ENCODE measurements at places on chromosomes 12 and 14.
A peak's percentile ranks its signal among the peaks of the same experiment; 100 is the strongest.

- DNase-seq = no peak
Observed at GRCh38 chr12:107554941-107555340, 130.7 kb upstream of the PWP1 start.

DNA sequence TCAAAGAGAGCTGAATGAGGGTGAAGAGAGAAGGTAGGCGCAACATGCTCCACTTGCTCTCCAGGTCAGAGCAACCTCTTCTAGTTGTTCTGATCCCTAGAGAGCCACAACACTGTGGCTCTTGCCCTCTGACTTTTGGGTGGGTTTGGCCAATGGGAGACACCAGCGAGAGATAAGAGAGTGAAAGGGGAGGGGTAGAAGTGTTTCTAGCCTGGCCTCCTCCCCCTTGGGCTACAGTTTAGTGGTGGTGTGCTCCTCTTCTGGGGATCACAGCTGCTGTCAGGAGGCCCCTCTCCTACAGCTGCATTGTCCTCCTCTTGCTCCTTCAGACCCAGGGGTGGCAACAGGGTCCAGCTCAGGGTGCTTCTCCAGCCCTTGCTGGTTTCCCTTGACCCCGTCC lies 454.8 kb downstream of the FUT8 start:
- DNase-seq = no peak

DNA sequence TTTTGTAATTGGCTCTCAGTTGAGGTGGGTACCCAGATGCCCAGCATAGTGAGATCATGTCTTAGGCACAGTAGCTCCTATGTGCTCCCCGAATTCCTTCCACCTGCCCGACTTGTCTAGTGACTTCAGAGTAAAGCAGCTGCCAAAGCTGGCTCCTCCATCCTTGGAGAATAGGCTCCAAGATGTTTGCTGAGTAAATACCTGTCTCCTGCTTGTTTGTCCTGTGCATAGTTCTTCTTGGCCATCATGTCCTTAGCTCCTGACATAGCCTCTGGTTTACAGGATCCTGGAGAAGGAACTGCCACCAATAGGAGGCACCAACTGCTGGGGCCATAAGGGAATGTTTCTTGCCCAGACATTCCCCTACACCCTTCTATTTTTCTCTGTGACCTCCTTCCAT lies 52.6 kb upstream of the CISTR start:
- DNase-seq = no peak

DNA sequence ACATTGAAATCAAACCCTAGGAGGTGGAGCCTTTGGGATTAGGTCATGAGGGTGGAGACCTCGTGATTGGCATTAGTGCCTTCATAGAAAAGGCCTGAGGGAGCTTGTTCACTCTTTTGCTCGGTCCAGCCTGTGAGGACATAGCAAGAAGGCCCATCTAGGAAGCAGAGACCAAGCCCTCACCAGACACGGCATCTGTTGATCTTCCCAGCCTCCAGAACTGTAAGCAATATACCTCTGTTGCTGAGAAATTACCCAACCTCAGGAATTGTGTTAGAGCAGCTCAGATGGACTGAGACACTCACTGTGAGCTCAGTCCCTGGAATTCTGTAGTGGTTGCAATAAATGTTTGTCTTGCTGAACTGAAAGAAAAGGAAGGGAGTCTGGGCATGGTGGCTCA lies 116.2 kb upstream of the MAP1LC3B2 start:
- DNase-seq = peak; percentile 58

- no peak for DNase-seq
Observed at GRCh38 chr12:66187036-66187435, 2.0 kb upstream of the IRAK3 start.

- DNase-seq = peak; percentile 9
Observed at GRCh38 chr12:55970775-55971174, 3.1 kb upstream of the RAB5B start.

DNA sequence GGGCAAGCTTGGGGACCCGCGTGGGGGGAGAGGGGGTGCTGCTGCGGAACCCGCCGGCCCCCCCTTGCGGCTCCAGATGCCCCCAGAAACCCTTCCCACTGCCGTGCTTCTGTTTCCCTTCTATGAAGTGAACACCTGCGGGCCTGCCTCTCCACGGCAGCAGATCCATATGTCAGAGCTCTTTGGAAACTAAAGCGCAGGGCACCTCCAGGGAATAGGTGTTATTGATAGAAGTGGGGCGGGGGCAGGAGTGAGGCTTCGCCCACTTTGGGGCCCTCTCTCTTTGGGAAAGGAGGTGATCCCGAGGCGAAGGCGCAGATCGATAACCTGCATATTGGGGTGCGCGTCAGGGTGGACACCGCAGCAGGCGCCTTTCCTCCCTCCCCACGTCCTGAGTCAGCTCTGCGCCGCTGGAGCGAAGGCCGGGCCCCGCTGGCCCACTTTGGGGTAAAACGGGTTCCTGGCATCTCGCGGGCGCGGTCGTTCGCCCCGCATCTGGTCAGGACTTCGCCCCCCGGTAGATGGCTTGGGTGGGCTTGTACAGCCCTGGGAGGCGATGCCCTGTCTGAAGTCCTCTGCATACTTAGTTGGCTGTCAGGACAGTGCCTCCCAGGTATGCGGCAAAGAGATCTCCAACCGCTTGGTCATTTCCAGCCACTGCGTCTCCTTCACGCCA lies 524 bp downstream of the KMT5A start:
- DNase-seq = no peak

- peak; percentile 84 for DNase-seq
Observed at GRCh38 chr12:67647799-67648520, 585 bp upstream of the DYRK2 start.

- DNase-seq = peak; percentile 77
Observed at GRCh38 chr14:62691647-62692489, 353.4 kb downstream of the KCNH5 start.

DNA sequence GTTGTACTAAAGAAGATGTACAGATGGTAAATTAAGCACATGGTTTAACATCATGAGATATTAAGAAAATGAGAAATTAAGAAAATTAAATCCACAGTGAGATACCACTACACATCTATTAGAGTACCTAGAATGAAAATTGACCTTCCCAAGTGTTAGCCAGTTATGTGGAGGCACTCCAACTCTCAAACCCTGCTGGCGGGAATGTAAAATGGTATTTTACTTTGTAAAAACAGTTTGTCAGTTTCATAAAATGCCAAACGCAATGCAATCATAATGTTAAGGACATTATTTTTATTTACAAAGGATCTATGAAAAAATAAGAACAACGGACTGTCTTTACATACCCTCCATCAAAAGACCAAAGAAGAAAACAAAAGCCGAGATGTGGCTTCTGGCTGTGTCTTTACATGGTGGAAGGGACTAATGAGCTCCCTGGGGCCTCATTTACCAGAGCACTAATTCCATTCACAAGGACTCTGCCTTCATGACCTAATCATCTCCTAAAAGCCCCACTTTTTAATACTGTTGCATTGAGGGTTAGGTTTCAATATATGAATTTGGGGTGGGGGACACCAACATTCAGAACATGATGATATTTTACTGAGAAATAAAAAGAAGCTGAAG lies 1178.7 kb downstream of the AACS start:
- DNase-seq = no peak

DNA sequence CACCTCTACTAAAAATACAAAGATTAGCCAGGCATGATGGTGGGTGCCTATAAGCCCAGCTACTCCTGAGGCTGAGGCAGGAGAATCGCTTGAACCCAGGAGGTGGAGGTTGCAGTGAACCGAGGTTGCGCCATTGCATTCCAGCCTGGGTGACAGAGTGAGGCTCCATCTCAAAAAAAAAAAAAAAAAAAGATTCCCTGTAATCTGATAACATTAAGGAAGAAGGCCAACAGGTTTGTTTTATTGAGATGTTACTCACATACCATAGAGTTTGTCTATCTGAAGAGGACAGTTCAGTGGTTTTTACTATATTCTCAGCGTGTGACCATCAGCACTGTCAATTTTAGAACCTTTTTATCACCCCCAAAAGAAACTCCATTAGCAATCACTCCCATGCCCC lies 37.5 kb downstream of the TSPAN9 start:
- DNase-seq = no peak

- DNase-seq = no peak
Observed at GRCh38 chr14:104277416-104278213, 139.2 kb downstream of the KIF26A start.

- no peak for DNase-seq
Observed at GRCh38 chr14:35532783-35533356, 1.1 kb upstream of the INSM2 start.

DNA sequence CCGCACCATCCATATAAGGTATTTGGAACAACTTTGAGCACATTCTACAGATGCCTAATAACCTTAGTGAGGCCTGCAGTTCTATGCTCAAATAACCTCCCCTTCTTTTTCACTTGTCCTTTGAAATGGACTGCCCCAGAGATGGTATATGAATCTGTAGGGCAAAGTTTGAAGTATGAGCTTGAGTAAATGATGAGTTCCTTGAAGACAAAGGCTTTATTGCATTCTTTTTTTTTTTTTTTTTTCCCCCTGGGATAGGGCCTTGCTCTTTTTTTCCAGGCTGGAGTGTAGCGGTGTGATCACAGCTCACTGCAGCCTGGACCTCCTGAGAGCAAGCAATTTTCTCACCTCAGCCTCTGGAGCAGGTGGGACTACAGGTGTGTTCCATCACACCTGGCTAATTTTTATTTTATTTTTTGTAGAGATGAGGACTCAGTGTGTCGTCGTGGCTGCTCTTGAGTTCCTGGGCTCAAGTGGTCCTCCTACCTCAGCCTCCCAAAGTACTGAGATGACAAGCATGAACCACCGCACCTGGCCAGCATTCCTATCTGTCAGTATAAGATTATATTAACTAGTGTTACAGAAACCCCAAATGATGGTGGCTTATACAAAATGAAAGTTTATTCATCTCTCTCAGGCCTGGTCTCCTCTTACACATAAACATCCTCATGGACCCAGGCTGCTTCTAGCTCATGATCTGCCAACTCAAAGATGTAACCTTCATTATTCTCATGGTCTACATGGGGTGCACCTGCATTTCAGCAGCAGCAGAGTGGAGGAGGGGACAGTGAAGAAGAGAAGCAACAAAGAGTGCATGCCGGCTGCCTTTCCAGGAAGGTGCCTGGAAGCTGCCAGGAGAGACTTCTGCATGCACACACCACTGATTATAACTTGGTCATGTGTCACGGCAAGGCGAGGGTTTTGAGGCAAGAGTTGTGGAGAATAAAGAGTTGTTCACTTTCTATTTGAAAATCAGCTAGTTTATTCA lies 101.4 kb downstream of the DUSP16 start:
- no peak for DNase-seq

DNA sequence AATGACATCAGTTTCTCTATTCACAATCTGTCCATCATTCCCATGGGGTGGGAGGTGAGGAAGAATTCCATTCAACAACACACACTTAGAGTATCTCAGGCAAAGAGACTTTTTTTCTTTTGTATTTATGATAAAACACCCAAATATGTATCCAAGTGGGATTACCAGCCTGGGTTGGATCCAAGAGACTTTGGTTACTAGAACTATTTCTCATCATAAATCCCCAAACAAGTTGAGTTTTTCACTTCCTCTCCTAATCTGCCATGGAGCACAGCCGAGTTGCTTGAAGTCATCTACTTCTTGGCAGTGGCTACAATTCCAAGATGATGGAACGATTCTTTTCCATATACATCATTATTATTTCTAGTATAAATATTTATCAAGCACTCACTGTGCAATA lies 209.2 kb upstream of the HMGA2 start:
- peak; percentile 98 for DNase-seq

- peak; percentile 46 for DNase-seq
Observed at GRCh38 chr12:53174881-53175491, 5.5 kb upstream of the ZNF740 start.

DNA sequence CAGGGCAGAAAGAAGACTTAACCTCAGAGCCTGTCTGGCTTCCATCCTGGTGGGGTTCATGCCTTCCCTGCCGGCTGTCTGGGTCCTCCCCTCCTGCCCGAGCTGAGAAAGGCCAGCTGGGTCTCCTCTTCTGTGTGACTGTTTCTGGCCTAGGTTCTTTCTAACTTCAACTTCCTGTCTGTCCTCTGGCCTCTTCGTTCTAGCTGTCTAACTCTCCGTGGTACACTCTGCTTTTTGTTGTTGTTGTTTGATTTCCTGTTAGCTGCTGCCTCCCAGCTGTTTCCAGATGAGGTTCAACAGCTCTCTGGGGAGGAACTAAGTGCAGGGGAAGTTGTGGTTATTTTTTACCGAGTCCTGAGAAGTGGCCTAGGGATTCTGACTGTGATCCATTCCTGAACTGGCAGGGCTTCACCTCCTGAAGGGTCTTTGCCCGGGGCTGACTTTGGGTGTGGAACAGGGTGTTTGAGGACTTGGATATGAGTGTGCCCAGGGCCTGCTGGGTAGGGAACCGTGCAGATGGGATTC lies 3.2 kb downstream of the MLXIP start:
- peak; percentile 48 for DNase-seq

DNA sequence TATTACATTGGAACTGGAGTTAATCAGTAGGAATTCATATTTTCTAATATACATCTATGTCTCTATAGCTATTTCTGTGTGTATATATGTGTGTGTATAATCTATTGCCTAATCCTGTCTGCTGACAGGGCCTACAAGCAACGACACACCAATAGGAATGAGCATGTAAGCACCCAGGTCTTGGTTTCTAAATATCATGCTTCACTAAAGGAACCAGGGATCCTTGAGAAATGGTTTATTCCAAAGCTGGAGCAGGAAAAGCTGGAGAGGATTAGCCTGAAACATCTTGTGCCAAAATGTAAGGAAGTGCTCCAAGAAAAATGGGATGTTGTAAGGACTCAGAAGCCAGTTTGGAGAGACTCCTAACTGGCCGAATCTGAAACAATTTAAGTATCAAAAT lies 29.3 kb upstream of the LGALS3 start:
- DNase-seq = peak; percentile 67

DNA sequence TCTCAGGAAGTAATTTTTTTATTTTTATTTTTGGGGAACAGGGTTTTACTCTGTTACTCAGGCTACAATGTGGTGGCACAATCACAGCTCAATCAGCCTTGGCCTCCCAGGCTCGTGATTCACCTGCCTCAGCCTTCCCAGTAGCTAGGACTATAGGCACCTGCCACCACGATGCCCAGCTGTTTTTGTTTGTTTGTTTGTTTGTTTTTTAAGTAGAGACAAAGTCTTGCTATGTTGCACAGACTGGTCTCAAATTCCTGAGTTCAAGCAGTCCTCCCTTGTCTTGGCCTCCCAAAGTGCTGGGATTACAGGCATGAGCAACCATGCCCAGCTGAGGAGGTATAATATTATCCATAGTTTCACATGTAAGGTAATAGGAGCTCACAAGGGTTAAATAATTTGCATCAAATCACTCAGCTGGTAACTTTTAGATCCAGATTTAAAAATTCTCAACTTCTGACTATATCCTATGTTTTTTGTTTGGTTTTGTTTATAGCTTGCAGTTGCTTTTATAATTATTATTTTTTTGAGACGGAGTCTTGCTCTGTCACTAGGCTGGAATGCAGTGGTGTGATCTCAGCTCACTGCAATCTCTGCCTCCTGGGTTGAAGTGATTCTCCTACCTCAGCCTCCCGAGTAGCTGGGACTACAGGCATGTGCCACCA lies 629.3 kb downstream of the DIO2 start:
- DNase-seq = peak; percentile 46

GRCh38 chr12:6471989-6472360 lies 1.5 kb upstream of the VAMP1 start:
- DNase-seq = no peak

DNA sequence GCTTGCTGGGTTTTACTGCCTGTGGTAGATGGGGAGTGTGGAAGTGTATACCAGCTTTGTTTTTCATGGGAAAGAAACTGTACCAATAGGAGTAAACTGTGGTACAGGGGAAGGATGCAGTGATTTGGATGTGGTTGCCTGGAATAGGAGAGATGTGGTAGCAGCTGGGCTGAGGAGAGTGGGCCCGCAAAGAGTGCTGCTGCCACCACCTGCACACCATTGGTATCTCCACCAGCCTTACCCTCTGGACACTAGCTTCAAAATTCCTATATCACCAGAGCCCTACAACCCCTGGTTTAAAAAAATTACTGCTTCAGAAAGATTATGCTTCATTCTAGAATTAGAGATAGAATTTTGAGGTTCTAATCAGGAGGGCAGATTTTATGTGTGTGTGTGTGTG lies 53.6 kb downstream of the AKAP6 start:
- peak; percentile 54 for DNase-seq

Data from fibroblast of skin of abdomen (primary cell).